RWPE2 (cell line): ENCODE measurements at places on chromosomes 4 and X.
A peak's percentile ranks its signal among the peaks of the same experiment; 100 is the strongest.

DNA sequence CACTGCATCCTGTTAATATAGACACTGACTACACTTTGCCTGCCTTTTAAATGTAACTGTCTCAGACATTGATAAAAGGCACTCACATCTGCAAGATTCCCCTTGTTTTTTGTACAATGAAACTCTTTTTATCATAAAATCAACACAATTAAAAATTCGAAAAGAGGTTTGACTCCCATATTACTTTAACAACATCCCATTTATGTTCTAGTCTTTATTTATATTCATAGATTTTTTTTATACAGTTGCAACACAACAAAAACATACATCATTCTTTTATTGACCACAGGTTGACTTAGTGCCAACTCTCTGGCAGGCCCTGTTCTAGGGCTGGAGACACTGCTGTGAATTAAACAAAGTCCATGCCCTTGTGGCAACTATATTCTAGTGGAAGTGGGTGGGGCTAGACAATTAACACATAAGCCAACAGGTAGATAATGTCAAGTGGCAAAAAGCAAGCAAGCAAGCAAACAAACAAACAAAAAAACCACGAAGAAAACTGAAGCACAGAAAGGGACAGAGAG, 36.8 kb downstream of the ANK2 start:
- no peak for DNase-seq

DNA sequence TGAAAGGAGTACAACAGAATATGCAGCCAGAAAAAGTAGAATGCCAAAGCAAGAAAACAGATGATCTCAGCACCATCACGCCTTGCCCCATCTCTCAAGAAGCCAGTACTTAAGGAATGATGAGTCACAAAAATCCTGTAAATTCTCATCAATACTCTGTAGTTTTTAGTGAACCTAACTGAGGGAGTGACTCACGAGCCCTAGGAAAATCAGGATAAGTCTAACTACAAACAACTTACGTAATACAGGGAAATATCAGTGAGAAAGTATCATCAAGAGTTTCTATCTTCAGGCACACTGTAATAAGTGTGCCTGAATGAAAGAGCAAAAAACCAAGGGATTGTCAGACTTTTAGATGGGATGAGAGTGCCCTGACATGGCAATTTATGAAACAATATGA, 644.4 kb downstream of the STPG2 start:
- DNase-seq = peak; percentile 52

DNA sequence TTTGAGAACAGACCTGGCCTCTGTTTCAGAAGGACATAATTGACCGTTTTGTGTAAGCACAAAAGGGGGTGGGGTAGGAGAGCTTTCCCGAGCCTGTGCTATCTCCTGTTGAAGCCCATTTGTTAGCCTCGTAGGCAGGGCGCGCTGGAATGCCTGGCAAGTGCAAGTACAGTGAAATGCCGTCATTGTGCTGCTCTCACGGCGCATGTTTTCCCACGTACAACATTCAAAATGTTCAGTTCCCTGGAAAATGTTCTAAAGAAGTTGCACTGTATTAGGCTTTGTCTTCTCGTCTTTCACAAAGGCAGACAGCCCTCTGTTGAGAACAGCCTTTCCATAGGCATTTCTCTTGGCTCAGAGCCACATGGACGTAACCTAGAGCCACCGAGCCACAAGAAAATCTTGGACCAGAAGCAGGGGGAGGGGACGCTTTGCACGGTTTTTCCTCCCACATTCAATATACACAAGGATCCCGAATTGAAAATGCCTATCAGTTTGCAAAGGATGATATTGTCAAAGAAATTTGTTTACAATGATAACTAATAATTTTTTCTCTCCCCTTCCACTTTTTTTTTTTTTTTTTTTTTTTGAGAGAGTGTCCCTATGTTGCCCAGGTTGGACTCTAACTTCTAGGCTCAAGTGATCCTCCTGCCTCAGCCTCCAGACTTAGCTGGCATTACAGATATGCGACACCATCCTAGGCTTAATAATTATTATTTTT, 54.6 kb upstream of the RAPGEF2 start:
- peak; percentile 67 for DNase-seq

- no peak for DNase-seq
These were observed 186.1 kb downstream of the ENOX2 start for GRCh38 chrX:130716781-130717413.

DNA sequence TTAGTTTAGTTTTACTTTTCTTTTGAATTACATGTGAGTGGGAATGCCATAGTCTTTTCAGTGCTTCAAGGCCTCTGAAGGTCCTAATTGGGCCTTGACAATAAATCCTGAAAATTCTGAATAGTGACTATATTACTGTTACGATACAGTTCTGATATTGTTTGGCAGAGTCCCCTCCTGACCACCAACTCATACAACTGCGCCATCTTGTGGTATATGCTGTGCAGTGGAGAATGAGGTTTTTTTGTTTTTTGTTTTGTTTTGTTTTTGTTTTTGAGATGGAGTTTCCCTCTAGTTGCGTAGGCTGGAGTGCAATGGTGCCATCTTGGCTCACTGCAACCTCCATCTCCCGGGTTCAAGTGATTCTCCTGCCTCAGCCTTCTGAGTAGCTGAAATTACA, 56.6 kb upstream of the CHRDL1 start:
- DNase-seq = no peak

- no peak for DNase-seq
These were observed 415.0 kb downstream of the BCOR start for GRCh38 chrX:39682778-39683177.

DNA sequence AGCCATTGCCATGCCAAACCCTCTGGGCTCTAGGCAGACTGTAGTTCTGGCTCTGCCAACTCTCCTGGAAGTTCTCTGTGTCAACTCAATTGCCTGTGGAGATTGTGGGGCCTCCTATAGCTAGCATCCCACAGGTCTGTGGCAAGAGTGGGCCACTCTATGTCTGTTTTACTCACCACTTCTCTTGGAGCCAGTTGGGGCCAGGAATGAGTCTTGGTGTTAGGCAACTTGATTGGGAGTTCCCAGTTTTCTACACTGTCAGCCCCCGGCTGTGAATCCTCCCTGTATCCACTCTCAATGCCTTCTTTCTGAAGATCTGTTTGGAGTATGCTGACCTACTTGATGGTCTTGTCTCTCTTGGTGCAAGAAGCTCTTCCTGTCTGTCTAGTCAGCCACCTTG, 48.2 kb upstream of the EPGN start:
- DNase-seq = no peak

GRCh38 chrX:40570346-40571093, 10.2 kb upstream of the ATP6AP2 start:
- no peak for DNase-seq

- no peak for DNase-seq
These were observed 69.2 kb downstream of the VCX3A start for GRCh38 chrX:6465756-6466155.

DNA sequence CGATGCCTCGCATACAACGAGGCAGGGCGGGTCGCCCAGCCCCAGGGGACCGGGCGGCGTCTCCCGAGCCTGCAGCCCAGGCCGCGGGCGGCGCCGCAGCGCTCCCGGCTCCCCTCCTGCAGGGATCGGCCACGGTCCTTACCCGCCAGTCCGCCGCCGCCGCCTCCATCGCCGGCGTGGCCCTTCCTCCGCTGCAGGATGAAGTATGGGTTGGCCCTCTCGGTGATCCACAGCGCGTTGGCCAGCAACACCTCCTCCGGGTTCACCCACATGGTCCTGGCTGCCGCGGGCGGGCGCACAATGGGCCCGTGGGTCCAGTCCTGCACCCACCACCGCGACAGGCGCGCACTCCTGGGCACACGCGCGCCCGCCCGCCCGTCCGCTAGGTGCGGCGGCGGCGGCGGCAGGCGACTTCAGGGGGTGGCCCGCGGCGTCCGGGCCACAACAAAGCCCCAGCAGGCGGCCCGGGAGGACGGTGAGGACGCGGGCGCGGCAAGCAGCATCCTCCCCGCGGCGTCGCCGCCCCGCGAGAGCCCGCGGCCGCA, 339 bp downstream of the TBC1D9 start:
- DNase-seq = peak; percentile 51

GRCh38 chrX:10135561-10136399, 21.0 kb upstream of the CLCN4 start:
- no peak for DNase-seq
